Activated CD4-positive, CD25-positive, alpha-beta regulatory T cell (primary cell): ENCODE measurements at places on chromosomes 2 and 18.

DNA sequence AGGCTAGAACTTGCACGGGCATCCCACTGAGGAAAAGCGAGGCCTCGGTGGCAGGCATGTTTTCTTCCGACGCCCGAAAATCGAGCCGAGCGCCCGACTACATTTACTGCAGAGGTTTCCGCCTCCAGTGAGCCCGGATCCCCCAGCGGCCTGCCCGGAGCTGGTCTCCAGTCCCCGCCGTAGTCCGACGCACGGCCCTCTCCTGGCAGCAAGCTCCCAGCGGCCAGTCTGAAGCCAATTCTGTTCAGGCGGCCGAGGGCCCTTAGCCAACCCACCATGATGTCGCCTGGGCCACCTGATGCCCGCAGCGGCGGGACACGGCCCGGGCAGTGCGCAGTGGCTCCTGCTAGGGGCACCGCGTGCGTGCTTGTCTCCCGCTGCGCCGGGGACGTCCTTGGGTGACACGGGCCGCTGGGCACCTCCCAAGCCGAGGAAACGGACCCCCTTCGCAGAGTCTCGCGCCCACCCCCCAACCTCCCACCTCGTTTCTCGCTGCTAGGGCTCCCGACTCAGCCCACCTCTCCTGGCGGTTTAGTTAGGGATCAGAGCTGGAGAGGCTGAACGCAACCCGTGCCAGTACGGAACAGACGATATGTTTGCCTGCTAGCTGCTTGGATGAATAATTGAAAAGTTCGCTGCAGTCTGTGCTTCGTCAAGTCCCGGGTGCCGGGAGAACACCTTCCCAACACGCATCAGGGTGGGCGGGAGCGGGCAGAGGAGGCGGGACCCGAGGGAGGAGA lies 5.3 kb downstream of the ONECUT2 start:
- no peak for DNase-seq

DNA sequence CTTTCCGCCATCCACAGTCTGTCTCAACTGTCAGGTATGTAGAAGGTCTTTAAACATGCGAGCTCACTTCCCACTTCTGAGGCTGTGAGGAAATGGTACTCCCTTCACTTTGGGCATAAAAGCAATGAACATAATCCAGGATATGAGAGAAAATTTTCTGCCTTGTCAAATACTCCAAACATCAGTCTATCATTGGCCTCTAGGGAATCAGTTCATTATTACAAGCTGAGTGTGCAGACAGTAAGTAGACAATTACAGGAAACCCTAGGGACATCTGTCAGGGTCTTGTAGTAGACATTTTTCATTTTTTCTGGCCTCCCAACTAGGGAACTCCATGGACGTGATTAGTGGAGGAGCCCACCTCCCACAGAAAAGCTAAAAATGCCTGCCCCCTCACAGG lies 13.6 kb upstream of the APCDD1 start:
- DNase-seq, result no peak

- DNase-seq, result no peak
Observed at GRCh38 chr2:26380281-26380680, 21.4 kb upstream of the DRC1 start.

DNA sequence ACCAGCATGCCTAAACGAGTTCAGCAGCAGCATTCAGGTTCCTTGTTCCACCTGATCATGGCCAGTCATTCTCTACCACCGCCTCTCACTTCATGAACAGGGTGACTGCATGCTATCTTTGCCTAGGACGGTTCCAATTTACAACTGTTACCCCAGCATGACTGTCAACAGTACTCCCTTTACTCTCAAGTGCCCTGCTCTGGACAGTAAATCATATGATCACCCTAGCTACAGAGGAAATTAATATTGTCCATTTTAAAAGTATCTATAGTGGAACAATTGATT lies 25.7 kb downstream of the MGAT4A start:
- DNase-seq, result no peak

DNA sequence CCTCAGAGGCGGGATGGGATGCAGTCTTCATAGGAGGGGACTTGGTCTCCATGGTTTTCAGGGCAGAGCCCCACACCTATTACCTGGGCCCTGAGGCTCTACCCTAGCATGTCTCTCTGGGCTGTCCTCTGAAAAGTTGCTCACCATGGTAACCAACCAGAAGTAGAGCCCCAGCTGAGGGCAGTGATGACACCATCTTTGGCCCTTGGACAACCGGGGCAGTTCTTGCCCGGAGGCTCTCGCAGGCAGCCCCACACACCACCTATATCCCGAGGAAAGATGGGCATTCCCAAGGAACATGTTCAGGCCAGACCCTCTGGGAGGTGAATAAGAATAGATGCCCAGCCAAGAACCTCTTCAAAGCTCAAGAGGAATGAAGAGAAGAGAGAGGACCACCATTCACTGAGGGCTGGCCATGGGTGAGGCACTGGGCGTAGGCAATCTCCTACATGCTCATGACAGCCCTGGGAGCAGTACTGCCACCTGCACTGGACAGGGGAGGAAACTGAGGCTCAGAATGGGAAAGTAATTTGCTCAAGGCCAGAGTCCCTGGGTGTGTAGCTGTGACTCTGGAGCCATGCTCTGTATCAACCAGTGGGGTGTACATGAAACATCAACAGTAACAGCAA lies 72.5 kb downstream of the HS1BP3 start:
- no peak for DNase-seq

GRCh38 chr18:51321696-51322095 lies 124.2 kb upstream of the MEX3C start:
- DNase-seq, result no peak

- no peak for DNase-seq
Observed at GRCh38 chr2:58560531-58560930, 319.4 kb upstream of the FANCL start.

DNA sequence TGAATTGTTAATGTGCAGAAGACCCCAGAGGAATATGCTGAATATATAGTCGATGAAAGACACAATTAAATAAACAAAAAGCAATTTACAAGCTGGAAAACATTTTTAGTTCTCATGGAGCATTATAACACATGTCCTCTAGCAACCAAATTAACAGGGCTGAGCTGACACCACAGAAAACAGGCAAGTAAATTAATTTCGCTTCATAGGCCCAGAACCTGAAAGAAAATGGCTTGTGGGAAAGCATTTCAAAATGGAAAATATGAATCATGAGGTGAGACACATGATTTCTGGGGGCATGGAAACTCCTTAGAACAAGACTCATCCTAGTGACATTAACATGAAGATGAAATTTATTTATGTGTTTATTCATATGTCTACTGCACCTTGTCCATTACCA lies 25.0 kb upstream of the RNF152 start:
- DNase-seq, result no peak

DNA sequence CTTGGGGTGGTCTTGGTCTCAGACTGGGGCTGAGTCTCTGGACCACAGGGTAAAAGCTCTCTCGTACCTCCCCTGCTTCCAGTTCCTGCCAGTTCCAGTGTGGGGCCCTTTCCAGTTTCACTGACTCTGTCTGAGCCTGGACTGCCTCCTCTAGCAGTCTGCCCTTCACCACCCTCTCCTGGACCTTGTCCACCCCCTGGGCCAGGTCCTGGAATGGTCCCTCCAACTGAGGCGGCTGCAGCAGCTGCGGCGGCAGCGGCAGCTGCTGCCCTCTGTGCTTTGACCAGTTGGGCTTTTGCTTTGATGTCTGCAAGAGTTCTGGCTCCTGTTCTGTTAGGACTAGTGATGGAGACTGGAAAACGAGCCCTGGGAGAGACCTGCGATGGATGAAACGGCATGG lies 70.7 kb upstream of the DTNB start:
- DNase-seq, result no peak

DNA sequence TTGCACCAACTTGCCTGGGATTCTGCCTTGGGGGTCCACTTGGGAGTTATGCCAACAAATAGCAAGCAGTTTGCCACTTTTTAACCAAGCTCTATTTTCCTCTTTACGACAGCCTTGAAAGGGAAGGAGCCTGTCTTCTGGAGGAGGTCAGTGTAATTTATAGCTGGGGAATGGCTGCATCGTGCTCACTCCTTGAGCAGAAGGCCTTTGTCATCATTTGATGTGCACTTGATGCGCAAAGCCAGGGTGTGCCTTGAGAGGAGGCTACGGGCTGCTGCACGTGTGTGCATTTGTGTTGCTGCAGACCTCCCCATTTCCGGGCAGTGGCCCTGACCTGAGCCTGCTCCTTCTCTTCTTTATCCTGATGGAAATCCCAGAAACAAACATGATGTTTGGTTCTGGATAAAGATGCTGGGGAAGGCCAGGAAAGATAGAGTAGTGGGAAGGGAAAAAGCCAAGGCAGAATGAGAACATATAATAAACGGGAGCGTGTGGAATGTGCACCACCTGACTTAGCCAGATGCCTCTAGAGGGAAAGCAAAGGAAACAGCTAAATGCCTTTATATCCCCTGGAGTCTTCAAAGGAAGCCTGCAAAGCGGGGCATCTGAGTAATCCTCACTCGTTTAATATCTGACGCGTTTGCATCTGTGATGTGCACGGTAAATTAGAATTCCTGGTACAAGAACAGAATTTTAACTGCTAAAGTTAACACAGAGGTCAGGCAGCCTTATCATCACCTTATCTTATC lies 68.3 kb upstream of the ZNF521 start:
- no peak for DNase-seq

DNA sequence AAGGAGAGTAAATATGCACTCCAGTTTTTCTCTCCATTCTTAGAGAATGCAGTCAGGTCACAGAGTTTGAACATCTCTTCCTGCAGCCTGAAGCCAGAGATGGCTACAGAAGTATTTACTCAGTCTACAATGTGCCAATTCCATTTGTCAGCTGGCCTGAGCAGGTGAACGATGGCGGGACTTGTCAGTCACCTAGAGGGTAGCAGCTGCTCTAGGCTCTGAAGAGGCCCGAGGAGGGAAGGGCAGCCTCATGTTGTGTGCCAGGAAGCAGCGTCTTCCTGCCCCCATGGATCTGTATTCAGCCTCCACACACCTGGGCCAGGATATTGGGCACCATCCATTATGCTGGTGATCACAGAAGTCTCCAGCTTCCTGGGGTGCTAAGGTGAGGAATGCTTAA lies 316.7 kb upstream of the CHAC2 start:
- no peak for DNase-seq

GRCh38 chr2:11967946-11968465 lies 221.6 kb downstream of the LPIN1 start:
- DNase-seq, result no peak

DNA sequence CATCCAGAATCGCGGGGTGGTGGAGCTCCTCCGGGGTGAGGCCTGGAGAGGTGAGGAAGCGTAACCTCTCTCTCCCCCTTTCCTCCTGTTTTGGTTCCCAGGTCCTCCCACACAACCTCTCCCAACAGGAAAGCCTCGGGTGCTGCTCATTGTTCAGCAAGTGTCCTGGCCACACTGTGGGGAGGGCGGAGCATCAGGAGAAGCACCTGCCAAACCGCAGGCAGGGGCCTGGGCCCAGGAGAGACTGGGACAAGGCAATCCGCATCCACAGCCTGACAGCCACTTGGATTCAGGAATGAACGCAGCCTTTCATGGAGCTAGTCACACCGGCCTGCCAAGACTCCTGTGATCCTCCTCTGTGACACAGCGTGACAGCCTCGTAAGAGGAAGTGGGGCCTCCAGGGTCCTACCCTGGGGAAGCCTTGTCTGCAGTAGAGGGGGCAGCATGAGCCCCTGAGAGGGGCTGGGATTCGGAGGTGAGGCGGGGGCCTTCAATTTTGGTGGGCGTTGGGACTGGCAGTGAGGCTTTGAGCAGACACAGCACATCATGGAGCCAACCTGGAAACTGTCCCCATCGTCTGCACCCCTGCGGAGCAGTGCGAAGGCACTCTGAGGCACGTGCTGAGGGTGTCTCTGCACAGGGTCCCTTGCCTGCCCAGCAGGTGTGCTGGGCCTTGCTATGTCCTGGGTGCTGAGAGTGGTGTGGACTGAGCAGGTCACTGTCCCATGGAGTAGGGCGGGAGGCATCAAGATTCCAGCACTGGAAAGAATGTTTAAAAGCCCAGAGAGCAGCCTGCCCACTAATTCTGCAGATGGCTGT lies 62.2 kb downstream of the EDAR start:
- DNase-seq, result no peak

- no peak for DNase-seq
Observed at GRCh38 chr18:46677611-46678010, 20.6 kb upstream of the LOXHD1 start.

- no peak for DNase-seq
Observed at GRCh38 chr18:3097082-3097481, 84.1 kb upstream of the LPIN2 start.

DNA sequence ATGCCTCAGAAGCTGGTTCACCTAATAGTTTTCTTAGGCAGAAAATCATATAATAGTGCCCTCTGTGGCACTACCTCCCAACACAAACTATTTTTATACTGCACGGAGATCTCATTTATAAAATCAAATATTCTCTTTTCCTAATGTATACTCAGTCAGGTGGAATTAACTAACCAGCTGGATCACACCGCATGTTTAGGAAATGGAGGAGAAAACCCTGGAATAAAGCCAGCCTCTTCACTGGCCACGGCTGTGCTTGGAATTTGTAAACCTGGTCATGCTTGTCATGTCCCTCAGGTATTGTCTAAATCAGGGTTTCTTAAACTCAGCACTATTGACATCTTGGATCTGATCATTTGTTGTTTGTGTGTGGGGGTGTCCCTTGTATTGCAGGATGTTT lies 85.6 kb downstream of the DOCK10 start:
- DNase-seq, result no peak

- DNase-seq, result no peak
Observed at GRCh38 chr18:32280188-32280783, 90.4 kb downstream of the MEP1B start.

- DNase-seq, result no peak
Observed at GRCh38 chr2:143936848-143937722, 582.8 kb downstream of the ZEB2 start.

DNA sequence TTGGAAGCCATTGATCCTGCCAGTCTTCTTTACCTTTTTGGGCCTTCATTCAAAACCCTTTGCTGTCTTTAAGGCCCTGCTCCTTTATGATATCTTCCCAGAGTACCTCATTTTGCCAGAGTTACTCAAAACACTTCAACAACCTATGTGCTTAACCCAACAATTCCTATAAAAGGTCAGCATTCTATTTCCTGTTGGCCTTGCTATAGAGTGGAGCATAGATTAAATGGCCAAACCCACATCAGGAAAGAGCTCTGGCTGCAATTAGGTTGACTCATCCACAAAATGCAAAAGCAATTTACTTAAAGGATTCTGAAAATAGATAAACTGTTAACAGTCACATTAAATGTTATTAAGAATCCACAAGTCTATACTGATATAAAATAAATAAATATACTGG lies 21.2 kb downstream of the MRPL33 start:
- no peak for DNase-seq

GRCh38 chr18:11258039-11258610 lies 108.8 kb upstream of the PIEZO2 start:
- DNase-seq, result no peak

GRCh38 chr2:158746488-158746887 lies 48.6 kb upstream of the DAPL1 start:
- DNase-seq, result no peak

- no peak for DNase-seq
Observed at GRCh38 chr2:1010415-1010930, 59.8 kb downstream of the SNTG2 start.

DNA sequence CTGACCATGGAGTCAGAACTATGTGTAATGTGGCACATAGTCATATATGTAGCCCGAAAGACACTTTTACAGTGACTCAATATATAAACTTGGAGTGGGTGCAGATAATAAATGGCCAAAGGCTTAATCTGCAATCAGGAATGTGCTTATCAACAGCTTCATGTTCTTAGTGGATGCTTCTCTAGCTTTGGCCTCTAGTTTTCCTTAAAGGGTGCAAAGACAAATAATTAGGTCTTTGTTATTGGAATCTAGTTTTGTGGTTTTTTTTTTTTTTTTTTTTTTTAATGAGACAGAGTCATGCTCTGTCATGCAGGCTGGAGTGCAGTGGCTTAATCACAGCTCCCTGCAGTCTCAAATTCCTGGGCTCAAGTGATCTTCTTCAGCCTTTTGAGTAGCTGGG lies 625.6 kb downstream of the EPHA4 start:
- no peak for DNase-seq
